Activated CD4-positive, CD25-positive, alpha-beta regulatory T cell treated with anti-CD3 and anti-CD28 coated beads, Interleukin-2, amount 50 U/mL, for 24 hours (primary cell): ENCODE measurements at places on chromosomes 5 and 9.

DNA sequence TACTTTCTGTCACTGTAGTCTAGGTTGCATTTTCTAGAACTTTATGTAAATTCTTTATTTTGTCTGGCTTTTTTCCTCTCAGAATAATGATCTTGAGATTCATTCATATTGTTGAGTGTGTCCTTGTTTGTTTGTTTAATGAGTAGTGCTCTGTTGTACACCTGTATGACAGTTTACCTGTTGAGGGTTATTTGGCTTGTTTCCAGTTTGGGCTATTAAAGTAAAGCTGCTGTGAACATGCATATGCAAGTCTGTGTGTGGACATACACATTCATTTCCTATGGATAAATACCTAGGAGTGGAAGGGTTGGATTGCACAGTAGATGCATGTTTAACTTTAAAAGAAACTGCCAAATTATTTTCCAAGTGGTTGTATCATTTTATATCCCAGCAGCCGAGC, 30.4 kb downstream of the MVB12B start:
- ATAC-seq, result no peak

DNA sequence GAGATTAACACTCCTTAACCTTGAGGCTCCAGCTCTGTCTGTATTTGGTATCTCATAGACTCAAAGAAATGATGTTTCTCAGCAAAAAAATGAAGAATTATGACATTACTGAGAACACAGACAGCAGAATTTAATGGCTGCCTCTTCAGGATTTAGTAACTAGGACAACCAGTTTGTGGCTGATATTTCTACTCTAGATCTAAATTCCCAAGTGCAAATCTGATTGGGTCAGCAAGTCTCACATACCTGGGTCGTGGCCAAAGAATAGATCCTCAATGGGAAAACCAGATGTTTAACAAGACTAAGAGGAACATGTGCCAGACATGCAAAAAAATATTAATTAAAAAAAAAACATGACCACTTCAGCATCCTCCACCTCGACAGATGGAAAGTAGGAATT, 608.9 kb downstream of the DTWD2 start:
- ATAC-seq, result no peak

DNA sequence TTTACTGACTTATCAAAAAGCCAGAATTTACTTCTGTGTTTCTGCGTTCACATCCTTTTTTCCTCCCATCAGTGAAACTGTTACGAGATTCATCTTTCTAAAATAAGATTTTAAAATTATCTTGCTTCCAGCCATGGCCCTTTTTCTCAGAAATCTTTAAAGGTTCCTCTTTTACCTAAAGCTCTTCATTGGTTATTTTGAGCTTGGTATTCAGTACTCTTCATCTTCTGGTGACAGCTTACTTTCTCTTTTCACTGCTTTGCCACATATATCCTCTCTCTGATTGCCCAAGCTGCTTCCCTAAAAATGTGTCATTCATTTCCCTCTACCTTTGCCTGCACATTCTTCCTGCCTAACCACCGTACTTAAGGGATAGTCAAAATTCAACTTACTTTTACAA, 32.3 kb downstream of the TGFBR1 start:
- no peak for ATAC-seq

- ATAC-seq, result peak; percentile 65
Measured at GRCh38 chr9:133135146-133135745, 14.2 kb upstream of the RALGDS start.

DNA sequence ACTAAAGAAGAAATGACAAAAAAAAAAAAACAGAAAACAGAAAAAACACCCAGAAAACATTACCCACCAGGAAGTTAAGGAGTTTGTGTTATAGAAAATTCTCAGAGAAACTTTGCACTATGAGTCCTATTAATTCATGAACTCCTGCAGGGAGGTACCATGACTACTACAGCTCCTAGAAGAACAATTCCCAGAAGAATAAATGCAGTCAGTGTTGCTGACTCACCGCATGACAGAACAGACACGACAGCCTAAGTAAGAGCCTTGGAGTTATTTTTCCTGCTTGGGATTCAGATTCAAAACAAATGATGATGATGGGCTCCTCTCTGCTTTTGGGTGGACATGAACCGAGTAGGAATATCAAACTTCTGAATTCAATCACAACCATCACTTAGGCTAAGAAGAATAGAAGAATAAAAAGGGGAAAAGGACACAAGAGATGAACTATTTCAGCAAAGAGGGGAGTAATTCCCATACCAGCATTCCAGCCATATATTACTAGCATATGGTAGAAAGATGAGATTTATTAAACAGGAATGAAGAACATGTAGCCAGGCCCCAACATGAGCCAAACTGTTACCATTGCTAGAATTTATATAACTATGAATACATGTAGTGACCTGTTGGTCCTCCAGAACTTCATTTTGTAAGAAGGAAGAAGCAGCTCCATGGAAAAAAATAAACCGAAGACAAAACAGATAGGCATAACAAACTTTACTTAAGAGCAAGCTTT, 209.6 kb upstream of the PDE4D start:
- ATAC-seq, result no peak

DNA sequence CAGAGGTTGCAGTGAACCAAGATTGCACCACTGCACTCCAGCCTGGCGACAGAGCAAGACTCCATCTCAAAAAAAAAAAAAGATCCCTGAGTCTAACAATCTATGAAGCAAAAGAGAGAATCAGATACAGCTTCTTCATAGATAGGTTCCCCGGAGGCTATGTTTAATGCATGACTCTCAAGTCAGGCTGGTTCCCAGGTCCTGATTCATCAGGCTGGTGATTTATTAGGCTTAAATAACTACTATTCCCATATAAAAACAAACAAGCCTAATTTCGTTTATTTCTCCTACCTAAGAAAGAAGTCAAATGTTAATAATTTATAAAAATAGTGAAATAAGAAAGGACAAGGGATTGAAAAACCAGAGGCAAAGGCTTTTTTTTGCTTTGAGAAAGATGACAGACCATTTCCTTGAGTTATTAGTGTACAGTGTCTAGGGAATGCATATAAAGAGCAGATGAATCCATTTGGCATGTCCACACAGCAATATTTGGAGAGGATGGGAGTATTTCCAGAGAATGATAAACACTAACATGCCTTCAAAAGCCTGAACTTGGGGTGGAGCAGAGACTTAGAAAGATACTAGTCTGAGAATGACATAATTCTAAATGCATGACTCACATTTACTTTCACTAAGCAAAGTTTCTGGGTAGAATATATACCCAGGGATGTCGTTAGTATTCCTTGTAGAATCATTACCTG, 115.3 kb downstream of the NREP start:
- ATAC-seq, result no peak

- ATAC-seq, result no peak
Measured at GRCh38 chr5:66713998-66714397, 117.8 kb downstream of the MAST4 start.

DNA sequence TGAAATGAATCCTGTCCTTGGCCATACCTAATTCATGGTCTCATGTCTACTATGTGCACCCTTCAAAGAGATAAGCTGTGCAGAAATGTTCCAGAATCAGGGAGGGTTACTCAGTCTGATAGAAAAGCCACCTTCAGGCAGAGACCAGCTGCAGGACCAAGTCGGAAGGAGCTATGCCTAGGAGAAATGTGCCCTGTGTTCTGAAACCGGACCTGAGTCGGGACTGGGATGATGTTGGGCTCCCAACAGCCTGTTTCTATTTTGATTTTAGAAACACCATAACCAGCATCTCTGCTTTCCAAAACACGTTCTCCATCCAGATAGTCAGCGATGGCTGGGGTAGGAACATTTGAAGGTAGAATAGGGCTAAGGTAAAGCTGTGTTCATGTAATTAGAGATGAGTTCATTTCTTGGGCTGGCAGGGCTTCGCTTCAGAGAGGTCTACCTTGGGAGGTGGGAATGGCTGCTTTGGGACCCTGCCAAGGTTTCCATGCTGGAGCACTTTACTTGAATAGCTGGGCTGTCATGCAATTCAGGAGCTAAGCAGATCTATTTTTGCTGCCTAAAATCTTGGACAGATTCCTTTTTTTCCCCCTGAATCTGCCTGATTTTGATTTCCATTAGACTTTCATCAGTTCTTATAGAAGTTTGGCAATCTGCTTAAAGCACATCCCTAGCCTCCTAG, 2.8 kb downstream of the ADCY2 start:
- no peak for ATAC-seq

GRCh38 chr9:16202914-16203728, 650.3 kb downstream of the CCDC171 start:
- no peak for ATAC-seq

DNA sequence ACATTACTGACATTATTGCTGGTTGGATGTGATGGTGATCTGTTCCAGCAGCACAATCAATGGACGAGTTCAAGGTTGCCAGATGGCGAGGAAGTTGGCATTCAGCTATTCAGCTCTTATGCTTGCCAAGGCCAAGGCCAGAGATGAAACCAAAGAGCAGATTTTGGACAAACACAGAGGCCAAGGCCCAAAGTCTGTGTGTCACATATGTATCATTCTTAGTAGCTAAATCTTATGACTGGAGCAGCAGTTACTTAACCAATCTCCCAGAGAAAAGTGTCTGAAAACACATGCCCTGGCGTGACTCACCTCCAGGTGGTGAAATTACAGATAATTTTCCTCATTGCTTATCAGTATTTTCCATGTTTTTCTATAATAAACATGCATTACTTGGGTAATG, 189.0 kb upstream of the EGFLAM start:
- ATAC-seq, result no peak

GRCh38 chr5:83917261-83917908, 196.7 kb upstream of the HAPLN1 start:
- ATAC-seq, result no peak

DNA sequence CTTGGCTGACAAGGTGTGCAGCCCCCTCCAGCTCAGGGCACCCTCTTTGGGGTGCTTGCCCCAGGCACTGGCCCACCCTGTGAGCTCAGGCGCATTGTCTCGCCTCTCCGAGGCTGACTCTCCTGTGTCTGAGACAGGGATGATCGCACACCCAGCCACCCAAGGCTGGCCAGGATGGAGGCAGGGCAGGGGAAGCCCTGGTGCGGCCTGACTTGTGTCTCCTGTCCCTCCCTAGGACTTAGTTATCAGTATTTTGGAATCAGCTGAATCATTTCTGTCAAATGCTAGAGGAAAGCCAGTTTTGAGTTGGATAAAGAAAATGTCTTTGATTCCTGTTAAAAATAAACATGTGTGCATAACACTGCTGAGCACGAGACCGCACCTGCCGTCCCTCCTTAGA, 2.5 kb upstream of the DBH start:
- no peak for ATAC-seq
